Kidney (tissue), 22 donors: ENCODE measurements at places on chromosomes 4 and X.

- DNase-seq: no peak
Observed at GRCh38 chr4:22645481-22646182, 47.1 kb upstream of the GBA3 start.

GRCh38 chr4:52421811-52422213 lies 237.3 kb downstream of the USP46 start:
- DNase-seq: no peak

DNA sequence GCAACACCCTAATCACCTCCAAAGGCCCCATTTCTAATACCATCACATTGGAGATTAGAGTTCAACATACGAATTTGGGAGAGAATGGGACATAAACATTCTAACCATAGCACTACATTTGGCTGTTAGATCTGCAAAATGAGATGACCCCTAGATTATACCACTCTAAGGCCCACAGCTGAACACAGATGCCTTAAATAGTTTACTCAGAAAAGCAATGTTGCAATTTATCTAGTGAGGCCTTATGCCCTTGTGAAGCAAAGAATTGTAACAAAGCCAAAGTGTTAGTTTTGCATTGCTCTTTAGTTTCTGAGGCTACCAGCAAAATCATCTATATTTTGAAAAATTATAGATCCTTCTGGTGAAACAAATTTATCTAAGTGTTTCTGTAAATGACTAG lies 31.6 kb upstream of the ARHGEF6 start:
- DNase-seq: no peak

- DNase-seq: no peak
Observed at GRCh38 chr4:78020677-78021076, 36.4 kb upstream of the FRAS1 start.

DNA sequence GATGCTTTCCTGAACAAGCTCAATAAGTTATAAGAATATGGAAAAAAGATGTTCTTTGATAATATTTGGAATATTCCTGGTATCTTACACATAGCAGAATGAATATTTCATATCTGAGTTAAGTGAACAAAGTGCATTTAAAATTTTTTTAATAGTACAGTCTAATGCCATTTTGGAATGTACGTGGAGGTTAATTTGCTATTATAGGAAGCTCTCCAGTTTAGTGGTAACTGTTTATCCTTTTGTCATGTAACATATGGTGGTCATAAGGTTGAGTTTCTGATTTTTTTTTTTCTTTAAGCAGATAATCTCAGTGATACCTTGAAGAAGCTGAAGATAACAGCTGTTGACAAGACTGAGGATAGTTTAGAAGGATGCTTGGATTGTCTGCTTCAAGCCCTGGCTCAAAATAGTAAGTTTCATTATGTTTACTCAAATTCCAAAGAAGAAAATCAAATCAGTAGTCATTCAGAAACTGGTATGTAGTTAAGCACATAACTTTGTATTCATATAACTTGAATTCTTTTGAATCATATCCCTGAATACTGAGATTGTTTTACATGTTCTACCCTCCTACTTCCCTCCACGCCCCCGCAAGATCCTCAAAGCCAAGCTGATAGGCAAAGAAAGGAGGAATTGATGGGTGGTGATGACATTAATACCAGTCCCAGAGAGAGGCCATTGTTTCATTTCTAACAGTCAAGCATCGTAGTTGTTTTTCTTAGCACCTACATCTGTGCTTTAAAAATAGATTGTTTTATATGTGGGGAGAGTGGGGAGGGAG lies 32.1 kb downstream of the RAP1GDS1 start:
- no peak for DNase-seq

DNA sequence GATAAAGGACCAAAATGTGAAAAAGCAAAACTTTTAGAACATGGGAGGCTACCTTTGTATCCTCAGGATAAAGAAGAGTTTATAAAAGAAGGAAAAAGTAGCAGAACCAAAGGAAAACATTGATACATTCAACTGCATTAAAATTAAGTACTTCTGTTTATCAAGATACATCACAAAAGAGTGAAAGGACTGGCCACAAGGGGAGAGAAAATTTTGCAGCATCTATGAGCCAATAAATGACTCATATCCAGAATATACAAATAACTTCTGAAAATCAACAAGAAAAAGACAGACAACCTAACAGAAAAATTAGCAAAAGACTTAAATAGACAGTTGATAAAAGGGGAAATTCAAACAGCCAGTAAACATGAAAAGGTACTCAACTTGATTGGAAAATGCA lies 177.1 kb downstream of the RBMX2 start:
- DNase-seq: no peak

DNA sequence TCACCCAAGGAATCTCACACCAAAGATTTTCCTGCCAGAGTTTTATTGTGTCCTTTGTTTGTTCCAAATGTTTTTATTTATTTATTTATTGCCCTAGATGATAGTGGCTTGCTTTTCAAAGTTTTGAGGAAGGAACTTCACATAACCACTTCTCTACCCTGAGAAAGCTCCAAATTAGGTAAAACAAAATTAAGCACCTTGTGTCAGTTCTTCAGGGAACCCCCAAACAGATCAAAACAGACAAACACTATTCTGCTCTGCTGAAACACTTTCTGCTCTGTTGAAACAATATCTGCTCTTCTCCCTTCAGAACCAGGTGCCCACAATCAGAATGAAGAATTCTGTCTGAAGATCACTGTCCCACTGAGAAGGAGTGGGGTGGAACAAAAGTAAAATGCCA lies 16.5 kb upstream of the CYBB start:
- DNase-seq: no peak

DNA sequence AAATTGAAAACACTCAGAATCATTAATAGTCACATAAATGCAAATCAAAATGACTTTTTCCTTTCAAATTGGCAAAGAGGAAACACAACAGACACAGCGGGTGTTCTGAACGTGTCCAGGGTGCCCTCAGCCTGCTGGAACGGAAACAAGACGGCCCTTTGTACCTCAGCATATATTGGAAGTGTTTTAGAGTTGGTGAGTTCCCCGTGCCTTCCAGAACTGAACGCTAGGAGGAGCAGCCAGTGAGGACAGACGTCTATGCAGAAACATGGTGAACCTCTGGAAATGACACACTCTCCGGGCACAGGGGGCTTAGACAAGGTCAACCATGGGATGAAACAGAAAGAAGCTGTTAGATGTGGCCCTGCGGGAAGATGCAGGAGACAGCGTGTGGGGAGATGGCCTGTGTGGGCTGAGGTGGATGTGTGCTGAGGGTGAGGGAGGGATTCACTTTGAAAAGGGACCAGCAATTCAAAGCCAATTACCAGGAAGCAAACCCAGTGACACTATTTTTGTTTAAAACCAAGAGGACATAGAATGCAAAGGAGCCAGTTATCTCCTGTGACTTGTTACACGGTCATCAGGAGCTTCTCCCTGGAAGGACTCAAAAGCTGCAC lies 40.4 kb downstream of the RNF212 start:
- peak; percentile 74 for DNase-seq

GRCh38 chrX:80267790-80268189 lies 152.5 kb upstream of the TENT5D start:
- DNase-seq: no peak

DNA sequence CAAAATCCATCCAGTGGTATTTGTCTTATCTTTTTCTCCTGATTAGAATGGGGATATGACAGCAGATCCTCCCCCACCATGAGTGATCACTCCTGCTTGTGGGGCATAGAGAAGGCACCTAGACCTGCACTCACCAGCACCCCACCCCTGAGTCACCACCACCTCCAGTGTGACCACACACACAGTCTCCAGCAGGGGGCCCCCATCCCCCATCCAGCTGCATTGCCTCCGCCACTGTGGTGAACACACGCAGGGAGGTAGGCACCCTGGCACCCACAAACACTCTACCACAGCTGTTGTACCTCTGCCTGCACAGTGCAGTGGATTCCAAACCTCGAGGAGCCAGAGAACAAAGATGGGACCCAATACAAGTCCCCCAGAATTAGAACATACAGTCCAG lies 9.0 kb upstream of the MAGEA8 start:
- no peak for DNase-seq

DNA sequence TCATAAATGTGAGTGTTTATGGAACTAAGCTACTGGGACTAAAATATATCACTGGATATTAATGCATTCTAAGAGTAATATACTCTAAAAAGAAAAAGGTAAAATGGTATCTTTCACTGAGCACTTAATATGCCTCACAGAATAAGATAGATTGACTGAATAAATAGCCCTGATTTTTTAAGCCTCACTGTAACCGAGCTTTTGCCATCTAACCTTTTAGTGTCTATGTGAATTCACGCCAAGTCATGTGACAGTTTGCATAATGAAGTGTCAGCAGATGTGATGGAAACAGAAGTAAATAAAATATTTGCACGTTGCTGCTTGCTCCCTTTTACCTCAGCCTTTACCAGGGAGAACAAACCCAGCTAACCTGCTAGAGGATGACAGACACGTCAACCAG lies 119.7 kb upstream of the NWD2 start:
- DNase-seq: no peak

GRCh38 chr4:119525005-119525749 lies 103.4 kb downstream of the PDE5A start:
- no peak for DNase-seq

GRCh38 chr4:63275491-63275890 lies 1133.8 kb downstream of the TECRL start:
- DNase-seq: no peak

- DNase-seq: no peak
Observed at GRCh38 chrX:47202316-47202715, 8.7 kb downstream of the UBA1 start.

DNA sequence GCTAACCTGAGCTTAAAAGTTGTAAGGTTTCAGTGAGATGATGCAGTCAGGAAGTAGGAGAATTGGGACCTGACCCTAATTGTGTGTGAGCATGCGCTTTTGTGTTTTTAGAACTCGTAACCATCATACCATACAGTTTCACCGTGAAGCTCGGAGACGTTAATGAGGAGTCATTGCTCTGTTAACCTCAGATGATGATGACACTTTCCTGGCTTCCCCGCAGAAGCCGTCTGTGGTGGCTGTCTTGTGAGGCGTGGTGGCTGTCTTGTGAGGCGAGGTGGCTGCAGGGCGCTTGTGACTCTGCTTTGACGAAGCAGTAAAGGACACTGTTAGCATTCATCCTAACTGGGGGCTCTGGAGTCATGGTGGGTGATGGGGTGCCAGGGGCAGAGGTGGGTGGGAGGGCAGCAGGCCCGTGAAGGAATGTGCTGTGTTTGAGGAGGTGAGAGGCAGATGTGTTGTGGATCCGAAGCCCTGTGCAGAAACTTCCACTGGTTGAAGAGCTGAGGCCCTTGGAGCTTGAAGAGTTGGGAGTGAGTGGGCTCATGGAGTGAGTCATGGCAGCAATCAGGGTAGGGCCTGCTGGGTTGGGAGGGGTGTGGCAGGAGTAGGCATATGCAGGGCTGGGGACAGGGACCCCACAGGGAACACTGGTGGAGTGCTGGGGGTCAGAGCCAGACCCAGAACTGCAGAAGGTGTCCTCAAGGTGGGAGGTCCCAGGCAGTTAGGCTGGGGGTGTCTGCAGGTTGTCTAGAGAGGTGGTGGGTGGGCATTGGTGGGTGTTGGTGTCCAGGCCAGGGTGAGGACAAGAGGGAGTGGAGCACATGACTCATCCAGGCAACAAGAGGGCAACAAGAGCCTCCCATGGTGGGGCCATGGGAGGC lies 57.4 kb downstream of the NSD2 start:
- DNase-seq: no peak

DNA sequence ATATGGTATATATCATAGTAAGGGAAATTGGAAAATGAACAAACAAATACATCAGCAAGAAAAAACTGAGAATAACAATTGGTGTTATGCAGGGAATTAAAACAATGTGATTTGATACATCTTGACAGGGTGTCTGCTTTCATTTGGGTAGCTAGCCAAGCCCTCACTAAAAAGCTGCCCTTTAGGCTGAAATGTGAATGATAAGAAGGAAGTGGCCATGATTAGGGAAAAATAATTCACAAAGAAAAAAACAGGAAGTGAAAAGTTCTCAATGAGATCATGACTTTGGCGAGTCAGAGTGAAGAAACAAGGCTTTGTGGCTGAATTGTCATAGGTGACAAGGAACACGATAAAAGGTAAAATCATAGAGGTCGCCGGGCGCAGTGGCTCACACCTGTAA lies 675.8 kb upstream of the SLIT2 start:
- peak; percentile 45 for DNase-seq

- DNase-seq: no peak
Observed at GRCh38 chr4:89000844-89001360, 56.1 kb downstream of the FAM13A start.

DNA sequence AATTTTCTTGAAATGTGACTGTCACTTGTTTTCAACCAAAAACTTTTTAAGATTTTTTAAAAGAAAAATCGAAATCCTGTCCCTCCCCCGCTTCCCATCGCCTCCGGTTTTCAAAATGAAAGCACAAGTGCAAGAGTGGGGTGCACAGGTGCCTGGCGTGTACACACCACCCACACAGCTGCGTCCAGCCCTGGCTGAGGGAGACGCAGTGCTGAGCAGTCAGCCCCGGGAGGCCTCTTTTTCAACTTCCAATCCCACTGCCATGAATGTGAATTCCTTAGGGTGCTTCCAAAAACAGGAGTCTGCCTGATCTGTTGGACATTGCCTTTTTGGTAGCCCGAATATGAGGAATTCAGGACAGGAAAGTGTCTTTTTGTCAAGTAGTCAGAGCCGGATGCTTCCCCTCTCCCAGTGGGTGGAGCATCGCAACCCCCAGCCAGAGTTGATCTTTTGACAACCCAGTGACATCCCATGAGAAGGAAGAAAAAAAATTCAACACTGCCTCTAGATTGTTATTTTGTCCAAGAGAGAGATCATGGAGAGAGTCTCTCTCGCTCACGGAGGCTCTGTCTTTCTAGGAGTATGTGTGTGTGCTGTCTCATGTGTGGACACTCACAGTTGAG lies 8.9 kb downstream of the PRRG3 start:
- DNase-seq: no peak

- no peak for DNase-seq
Observed at GRCh38 chrX:154648931-154649330, 4.4 kb downstream of the CTAG2 start.

GRCh38 chrX:94914235-94914634 lies 1240.2 kb downstream of the FAM133A start:
- no peak for DNase-seq

- peak; percentile 94 for DNase-seq
Observed at GRCh38 chrX:10014462-10015354, 47.5 kb downstream of the CLDN34 start.

DNA sequence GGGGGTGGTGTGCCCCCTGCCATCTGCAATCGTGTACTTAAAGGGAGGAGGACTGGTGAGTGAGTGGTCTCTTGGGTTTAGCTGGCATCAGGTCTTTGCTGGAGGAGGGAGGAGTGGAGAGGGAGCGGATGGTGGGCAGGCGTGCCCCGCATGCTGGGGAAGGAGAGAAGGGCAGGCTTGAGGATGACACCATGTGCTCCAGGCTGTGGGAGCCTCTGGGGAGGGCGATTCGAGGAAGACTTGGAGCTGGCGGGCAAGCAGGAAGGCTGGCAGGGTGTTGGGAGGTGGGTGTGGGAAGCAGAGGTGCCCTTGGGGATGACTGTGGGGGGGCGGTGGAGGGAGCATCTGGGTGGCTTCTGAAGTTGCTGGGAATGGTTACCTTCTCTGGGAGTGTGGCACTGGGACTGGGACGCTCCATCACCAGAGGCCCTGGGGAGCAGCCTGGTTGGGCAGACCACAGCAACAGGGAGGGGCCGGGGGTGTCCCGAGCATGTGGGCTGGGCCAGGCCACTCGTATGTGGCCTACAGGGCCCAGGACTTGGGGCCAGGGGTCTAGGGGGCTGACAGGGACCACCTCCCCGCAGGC lies 30.8 kb upstream of the AFAP1 start:
- DNase-seq: no peak
